ENCODE measurements at places on chromosomes 16 and 17. TPM values are rescaled to one million over a fixed set of nuclear protein-coding genes. Genes with fewer than 3 reads are reported as not detected.

DNA sequence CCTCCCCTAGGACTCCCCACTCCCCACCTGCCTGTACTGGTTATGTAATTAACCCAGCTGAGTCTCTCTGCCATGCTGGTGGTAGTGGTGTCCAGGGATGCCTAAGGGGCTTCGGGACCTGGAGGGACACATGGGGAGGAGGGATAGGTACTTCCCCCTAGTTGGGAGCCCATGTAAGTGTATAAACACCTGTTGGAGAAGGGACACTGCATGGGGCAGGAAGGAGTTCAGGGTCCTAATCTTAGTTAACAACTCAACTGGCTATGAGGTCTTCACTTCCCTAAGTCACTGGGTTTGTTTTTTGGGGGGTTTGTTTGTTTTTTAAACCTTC is 1.3 kb downstream of the RASL10B start:
- no peak for DNase-seq

DNA sequence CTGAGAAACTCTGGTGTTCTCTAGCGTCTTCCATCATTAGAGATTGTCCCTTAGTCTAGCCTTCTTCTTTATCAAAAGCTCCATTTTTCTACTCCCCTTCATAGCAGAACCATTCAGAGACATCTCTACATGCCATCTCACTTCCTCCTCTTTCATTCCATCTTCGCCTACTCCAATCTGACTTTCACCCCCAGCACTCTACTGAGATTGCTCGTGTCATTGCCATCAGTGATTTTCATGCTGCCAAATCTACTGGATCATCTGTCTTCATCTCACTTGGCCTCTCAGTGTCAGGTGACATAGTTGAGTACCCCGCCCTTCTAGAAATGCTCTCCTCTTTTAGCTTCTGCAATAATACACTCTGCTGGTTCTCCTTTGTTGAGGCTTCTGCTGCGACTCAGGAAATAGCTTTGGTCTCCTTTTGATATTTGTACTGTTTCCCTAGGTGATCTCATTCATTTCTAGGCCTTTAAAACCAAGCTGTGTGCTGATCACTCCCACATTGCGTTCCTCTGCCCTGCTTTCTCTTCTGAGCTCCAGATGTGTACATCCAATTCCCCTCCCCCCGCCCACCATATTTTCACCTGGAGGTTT is 119.1 kb downstream of the FTO start:
- DNase-seq = no peak

Gene CLEC19A
- 2.9 TPM for total RNA-seq

DNA sequence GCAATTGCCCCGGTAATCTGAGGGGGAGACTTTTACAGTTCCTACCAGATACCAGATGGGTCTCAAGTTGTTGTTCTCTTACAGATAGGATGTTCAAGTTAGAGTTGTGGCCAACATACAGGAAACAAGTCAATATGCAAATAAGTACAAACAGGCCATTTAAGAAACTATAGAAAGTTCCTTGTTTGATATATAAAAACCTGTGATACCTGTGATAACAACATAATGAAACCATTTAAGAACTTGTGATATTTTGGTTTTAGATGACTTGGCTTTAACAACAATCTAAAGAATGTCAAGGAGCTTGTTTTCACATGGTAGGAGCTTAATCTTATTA is 16.8 kb downstream of the CDR2 start:
- DNase-seq = no peak

Gene TLCD3A
- total RNA-seq = 24.3 TPM

DNA sequence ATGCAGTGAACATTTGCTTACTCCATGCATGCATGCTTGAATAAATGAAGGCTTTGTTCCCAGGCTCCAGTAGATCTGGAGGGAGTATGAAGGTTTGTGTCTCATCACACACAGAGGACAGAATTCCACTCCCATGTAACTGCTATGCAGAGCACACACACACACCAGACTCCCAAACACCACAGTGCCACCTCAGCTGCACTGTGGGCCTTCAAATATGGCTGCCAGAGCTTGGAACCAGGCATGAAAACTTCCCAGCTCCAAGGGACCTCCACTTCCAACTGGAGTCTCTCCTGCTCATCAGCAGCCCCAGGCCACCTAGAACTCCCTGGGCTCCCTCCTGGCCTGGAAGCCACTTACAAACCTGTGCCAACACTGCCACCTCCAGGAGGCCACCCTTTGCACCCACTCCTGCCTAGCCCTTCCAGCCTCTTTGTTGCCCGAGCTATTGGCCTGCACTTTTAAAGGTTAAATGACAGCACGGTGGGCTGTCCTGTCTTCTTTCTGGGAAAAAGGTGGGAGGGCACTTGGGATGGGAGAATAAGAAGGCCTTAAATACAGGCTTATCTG is 151.2 kb downstream of the ZNF423 start:
- no peak for DNase-seq

Gene MYL11
- not detected for total RNA-seq
